ENCODE measurements at places on chromosomes 11 and 22. TPM values are rescaled to one million over a fixed set of nuclear protein-coding genes. Genes with fewer than 3 reads are reported as not detected.

Gene DAGLA
- not detected for total RNA-seq

Gene APOBEC3G
- total RNA-seq, result 103 TPM

- DNase-seq, result no peak
Measured at GRCh38 chr11:57444362-57445121, 15.8 kb upstream of the RTN4RL2 start.

DNA sequence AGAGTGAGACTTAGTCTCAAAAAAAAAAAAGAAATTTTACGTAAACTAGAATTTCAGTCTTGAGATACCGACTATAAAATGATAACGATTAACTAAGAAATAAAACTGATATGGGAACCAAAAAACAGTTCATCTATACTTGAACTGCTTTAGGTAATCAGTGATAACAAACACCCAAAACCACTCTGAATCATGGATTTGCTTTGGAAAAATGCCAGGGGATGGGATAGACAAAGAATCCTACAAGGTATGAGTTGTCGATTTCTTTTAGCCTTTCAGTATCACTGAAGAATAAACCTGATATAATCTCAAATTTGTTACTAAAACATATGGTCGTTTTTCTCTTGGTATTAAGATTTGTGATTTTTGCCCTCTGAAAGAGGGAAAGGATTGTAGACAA is 13.7 kb downstream of the CSTF3 start:
- DNase-seq, result no peak

GRCh38 chr22:44901301-44901700 is 108.5 kb downstream of the PHF21B start:
- no peak for DNase-seq

DNA sequence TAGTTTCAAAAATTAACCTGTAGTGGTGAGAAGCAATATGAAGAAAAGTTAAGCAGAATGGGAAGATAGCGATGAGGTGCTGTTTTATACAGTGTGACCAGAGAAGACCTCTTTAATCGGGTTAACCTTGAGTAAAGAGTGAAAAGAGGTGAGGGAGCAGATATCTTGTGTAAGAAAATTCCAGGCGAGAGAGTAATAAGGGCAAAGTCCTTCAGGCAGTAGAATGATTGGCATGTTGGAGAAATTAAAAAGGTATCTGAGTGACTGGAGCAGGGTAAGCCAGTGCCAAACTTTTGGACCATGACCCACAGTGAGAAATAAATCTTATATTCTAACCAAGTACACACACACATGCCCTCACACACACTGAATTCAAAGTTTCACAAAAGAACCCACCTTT is 374.7 kb upstream of the LARGE1 start:
- DNase-seq, result no peak

Gene IL17RA
- 24.6 TPM for total RNA-seq

Gene MRGPRX4
- not detected for total RNA-seq

GRCh38 chr11:65811764-65812475 is 21.8 kb upstream of the SNX32 start:
- no peak for DNase-seq

DNA sequence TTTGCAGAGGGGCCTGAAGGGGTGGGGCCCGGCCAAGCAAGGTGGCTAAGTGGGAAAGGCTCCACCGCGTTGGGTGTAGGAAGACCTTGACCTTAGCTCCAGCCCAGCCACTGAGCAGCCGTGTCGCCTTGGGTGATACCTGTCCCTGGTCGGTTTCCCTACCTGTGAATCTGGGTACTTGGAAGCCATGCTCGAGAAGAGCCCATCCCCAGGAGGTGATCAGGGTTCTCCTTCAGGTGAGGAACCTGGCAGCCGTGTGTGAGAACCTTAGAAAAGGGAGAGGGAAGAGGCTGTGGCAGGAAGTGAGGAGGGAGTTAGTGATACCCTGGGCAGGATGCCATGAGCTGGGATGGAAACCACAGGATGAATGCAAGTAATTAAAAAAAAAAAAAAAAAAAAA is 21.6 kb downstream of the PPARA start:
- DNase-seq, result no peak
